ENCODE measurements at places on chromosomes 7 and 10. TPM values are rescaled to one million over a fixed set of nuclear protein-coding genes. Genes with fewer than 3 reads are reported as not detected.

DNA sequence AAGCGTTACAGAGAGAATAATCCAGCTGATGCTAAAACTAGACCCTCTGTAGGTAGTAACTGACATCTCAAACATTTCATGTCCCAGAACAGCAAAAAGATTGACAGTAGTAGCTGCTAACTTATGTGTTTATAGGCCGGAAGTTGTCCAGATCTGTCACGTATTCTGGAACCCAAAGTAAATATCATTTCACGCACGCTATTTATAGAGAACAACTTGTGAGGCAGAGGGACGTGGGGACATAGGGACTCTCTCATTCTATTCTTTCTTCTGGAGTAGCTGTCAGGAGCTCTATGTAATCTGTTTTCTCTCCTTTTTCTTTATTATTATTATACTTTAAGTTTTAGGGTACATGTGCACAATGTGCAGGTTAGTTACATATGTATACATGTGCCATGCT lies 22.3 kb downstream of the AGK start:
- H3K4me1 ChIP-seq = no peaks in the 10 kb centered on the region
- DNase-seq = no peak
- H3K27me3 ChIP-seq = no peaks in the 10 kb centered on the region
- no peak overlapping the region for H3K27ac ChIP-seq
- no peaks in the 10 kb centered on the region for H3K36me3 ChIP-seq
- H3K4me3 ChIP-seq = no peak overlapping the region

- H3K36me3 ChIP-seq = no peaks in the 10 kb centered on the region
- DNase-seq = no peak
Measured at GRCh38 chr7:134619627-134620331, 26.9 kb upstream of the BPGM start.

The CFAP58 gene
- polyA plus RNA-seq = not detected

- no peaks in the 10 kb centered on the region for H3K27me3 ChIP-seq
- H3K36me3 ChIP-seq = no peaks in the 10 kb centered on the region
- peak overlapping the region; percentile 46 for H3K4me3 ChIP-seq
Measured at GRCh38 chr10:80207768-80208370, 2.5 kb upstream of the ANXA11 start.

- peak overlapping the region; percentile 27 for H3K27ac ChIP-seq
- H3K4me1 ChIP-seq = peaks cover 12% of the 10 kb centered on the region
- H3K4me3 ChIP-seq = peak overlapping the region; percentile 6
- DNase-seq = peak; percentile 97
- no peaks in the 10 kb centered on the region for H3K27me3 ChIP-seq
- H3K36me3 ChIP-seq = no peaks in the 10 kb centered on the region
Measured at GRCh38 chr10:117442944-117443685, 67.9 kb upstream of the PDZD8 start.

- no peak for DNase-seq
- no peaks in the 10 kb centered on the region for H3K4me1 ChIP-seq
- H3K27me3 ChIP-seq = no peaks in the 10 kb centered on the region
- H3K4me3 ChIP-seq = no peak overlapping the region
- no peaks in the 10 kb centered on the region for H3K36me3 ChIP-seq
Measured at GRCh38 chr7:108239501-108240225, 109.5 kb upstream of the LAMB4 start.

- peak; percentile 63 for DNase-seq
- no peaks in the 10 kb centered on the region for H3K27me3 ChIP-seq
- no peak overlapping the region for H3K4me3 ChIP-seq
- no peak overlapping the region for H3K27ac ChIP-seq
Measured at GRCh38 chr7:151138153-151138851, 29.2 kb downstream of the GBX1 start.

- H3K27ac ChIP-seq = no peak overlapping the region
- DNase-seq = peak; percentile 3
- H3K4me1 ChIP-seq = no peaks in the 10 kb centered on the region
- no peaks in the 10 kb centered on the region for H3K36me3 ChIP-seq
- H3K27me3 ChIP-seq = no peaks in the 10 kb centered on the region
Measured at GRCh38 chr10:11901454-11901832, 78.3 kb downstream of the PROSER2 start.

DNA sequence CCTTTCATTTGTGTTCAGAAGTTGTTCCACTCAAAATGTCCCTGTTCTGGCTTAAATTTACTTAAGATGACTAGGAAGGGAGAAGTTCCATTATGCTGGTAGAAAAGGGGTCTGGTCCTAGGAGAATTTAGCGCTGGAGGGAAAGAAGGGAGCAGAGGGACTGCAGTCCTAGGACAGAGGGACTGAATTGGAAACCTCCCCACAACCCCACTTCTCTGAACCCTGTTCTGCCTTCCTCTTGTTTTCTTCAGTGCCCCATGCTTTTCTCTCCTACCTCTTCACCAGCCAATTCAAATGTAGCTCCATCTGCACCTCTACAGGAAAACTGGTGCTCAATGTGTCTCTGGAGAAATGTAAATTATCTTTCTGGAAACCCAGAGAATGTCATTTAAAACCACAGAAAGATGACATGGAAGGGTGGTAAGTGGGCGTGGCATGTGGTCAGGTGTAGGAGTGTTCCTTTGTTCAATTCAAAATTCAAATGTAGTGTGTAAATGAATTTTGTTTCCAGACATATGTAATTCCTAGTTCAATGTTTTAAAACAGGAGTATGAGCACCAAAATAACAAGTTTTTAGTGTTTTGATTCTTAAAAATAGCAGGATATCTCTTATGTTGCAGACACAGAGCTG lies 24.0 kb upstream of the RHOBTB1 start:
- H3K27ac ChIP-seq = no peak overlapping the region
- no peak overlapping the region for H3K4me3 ChIP-seq
- no peak for DNase-seq
- H3K36me3 ChIP-seq = no peaks in the 10 kb centered on the region
- H3K4me1 ChIP-seq = peaks cover 11% of the 10 kb centered on the region

The KCNIP2 gene
- not detected for polyA plus RNA-seq

- H3K27ac ChIP-seq = no peak overlapping the region
- H3K36me3 ChIP-seq = no peaks in the 10 kb centered on the region
- no peak overlapping the region for H3K4me3 ChIP-seq
- H3K4me1 ChIP-seq = no peaks in the 10 kb centered on the region
- DNase-seq = no peak
Measured at GRCh38 chr7:22154143-22154529, 202.8 kb downstream of the RAPGEF5 start.

DNA sequence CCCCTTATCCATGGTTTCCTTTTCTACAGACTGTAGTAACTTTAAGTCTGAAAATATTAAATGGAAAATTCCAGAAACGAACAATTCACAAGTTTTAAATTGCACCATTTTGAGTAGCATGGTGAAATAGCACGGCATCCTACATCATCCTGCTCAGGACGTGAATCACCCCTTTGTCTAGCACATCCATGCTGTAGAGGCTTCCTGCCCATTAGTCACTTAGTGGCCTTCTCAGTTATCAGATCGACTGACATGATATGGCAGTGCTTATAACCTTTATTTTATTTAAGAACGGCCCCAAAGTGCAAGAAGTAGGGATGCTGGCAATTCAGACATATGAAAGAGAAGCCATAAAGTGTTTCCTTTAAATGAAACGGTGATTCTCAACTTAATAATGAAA lies 82.7 kb downstream of the CPXM2 start:
- H3K36me3 ChIP-seq = no peaks in the 10 kb centered on the region
- H3K27ac ChIP-seq = no peak overlapping the region
- no peak for DNase-seq
- no peaks in the 10 kb centered on the region for H3K27me3 ChIP-seq
- H3K4me3 ChIP-seq = no peak overlapping the region

The TEX36 gene
- not detected for polyA plus RNA-seq

- H3K27ac ChIP-seq = no peak overlapping the region
- peaks cover 45% of the 10 kb centered on the region for H3K36me3 ChIP-seq
- no peaks in the 10 kb centered on the region for H3K27me3 ChIP-seq
- no peak overlapping the region for H3K4me3 ChIP-seq
- DNase-seq = peak; percentile 22
Measured at GRCh38 chr10:73758704-73759511, 14.7 kb downstream of the SEC24C start.

DNA sequence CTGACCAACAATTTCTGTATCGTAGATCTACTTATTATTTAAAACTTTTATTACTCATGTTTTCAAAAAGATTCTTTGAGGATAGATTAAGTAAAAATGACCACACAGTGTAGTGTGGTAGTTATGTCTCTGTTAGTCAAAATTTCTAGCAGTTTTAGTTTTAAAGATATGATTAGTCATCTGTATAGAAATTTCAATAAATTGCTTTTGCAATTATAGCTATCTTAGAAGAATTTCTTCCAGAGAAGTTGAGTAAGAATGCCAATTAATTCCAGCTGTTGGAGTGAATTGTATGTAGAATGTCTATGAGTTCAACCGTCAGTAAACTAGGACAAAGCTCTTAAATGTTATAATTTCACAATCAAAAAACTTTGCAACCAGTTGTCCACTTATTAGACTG lies 229.7 kb downstream of the CDK14 start:
- H3K27me3 ChIP-seq = no peaks in the 10 kb centered on the region
- no peak for DNase-seq
- H3K27ac ChIP-seq = no peak overlapping the region
- H3K4me3 ChIP-seq = no peak overlapping the region
- H3K4me1 ChIP-seq = no peaks in the 10 kb centered on the region

DNA sequence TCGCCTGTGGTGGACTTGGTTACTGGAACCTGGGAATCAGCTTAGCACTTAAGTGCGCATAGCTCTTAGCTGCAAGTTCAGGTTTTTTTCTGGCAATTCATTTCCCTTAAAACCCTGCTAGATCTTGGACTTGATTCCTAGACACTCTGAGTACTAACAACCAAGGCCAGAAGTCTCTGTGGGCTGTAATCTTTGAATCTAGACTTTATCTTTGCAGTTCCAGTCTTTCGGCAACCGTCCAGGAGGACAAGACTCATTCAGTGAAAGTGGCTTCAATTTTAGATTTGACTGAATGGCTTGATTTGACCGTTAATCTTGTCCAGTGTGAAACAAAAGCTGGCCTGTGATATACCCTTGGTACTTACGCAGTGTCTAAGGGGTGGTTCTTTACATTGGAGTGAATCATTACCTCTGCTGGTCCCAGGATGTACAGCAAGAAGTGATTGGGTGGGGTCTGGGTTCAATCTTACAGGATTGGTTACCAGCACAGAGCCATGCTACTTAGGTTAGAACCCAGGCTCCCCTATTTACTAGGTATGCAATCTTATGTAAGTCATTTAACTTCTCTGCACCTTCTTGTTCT lies 16.4 kb downstream of the PTTG1IP2 start:
- H3K27me3 ChIP-seq = no peaks in the 10 kb centered on the region
- DNase-seq = no peak
- H3K27ac ChIP-seq = no peak overlapping the region
- H3K4me1 ChIP-seq = no peaks in the 10 kb centered on the region
- H3K4me3 ChIP-seq = no peak overlapping the region

DNA sequence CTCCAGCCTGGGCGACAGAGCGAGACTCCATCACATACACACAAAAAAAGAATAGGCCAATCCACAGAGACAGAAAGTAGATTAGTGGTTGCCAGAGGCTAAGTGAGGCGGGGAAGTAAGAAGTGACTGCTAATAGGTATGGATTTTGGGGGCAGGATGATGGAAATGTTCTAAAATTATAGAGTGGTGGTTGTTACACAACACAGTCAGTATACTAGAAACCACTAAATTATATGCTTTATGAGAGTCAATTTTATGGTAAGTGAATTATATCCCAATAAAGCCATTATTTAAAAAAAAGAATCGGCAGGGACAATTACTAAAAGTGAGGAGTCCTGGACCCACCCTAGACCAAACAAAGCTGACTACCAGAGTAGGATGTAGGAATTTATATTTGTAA lies 24.3 kb downstream of the DENND2A start:
- no peak for DNase-seq
- no peaks in the 10 kb centered on the region for H3K27me3 ChIP-seq
- no peaks in the 10 kb centered on the region for H3K4me1 ChIP-seq
- H3K27ac ChIP-seq = no peak overlapping the region
- H3K4me3 ChIP-seq = no peak overlapping the region

DNA sequence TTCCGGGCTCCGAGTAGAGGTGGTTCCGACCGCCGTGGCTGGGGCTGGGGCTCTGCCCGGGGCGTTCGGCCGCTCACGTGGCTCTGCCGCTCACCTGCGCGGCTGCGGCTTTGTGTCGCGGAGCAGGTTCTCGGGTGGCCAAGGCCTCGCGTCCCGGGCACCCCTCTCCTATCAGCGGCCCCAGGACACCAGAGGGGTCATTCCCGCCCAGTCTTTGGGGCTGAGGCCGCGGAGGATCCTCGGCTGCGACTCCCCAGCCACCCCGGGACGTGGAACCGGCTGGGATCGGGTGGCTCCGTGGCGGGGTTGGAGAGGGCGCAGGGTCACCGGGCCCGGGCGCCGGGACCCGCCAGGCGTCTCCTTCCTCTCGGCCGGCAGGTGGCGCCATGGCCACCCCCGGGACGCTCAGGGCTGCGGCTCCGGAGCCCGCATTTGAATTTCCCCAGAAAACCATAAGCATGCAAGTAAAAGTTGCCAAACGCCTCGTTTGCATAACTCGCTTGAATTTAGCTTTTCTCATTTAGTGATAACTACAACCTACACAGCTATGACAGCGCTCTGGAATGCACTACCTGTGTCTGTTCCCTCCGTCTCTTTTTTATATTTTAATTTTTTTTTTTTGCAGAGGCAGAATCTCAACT lies 1.2 kb downstream of the COL26A1 start:
- peak overlapping the region; percentile 58 for H3K4me3 ChIP-seq
- H3K4me1 ChIP-seq = peaks cover 20% of the 10 kb centered on the region
- peak; percentile 73 for DNase-seq
- H3K36me3 ChIP-seq = no peaks in the 10 kb centered on the region
- H3K27ac ChIP-seq = no peak overlapping the region

DNA sequence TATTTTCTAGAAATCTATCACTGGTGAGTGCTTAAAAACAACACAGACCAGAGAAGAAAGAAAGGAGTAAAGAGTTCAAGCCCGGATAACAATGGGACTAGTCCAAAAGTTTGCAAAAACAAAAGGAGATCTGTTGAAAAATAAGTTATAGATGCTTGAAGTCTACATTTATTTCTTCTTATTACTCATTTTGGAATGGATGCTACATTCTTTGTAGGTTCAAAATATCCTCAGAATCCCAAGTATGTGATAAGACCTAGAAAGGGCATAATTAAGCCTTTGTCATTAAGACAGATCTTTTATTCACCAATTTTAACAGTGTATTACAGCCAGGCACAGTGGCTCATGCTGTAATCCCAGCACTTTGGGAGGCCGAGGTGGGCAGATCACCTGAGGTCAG lies 42.7 kb upstream of the ITGB8 start:
- H3K27ac ChIP-seq = no peak overlapping the region
- H3K4me3 ChIP-seq = no peak overlapping the region
- H3K36me3 ChIP-seq = no peaks in the 10 kb centered on the region
- no peak for DNase-seq
- no peaks in the 10 kb centered on the region for H3K4me1 ChIP-seq
- no peaks in the 10 kb centered on the region for H3K27me3 ChIP-seq

The JAKMIP3 gene
- not detected for polyA plus RNA-seq

The AKR1C2 gene
- 101 TPM for polyA plus RNA-seq

DNA sequence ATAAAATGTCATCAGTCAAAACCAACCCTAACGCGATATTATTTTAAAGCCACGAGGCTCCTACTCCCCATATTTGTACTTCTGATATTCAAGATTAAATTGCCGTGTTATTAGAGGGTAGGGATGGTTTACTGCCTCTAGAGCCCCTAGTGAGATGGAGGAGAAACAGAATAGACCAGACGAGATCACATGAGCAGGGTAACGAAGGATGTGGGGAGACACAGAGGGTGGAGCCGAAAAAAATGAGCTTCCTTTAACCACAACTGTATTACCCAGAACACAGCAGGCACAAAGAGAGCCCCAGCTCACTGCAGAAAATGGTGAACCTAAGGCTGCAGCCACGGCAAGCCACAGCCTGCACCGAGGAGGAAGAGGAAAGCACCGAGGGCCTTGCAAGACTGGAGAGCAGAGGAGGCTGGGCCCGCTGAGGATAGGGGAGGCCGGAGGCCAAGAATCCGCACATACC lies 14.3 kb downstream of the ZC3HAV1 start:
- no peaks in the 10 kb centered on the region for H3K36me3 ChIP-seq
- no peak overlapping the region for H3K4me3 ChIP-seq
- no peaks in the 10 kb centered on the region for H3K27me3 ChIP-seq

The LLCFC1 gene
- not detected for polyA plus RNA-seq

The VSIR gene
- polyA plus RNA-seq = 12.0 TPM

The SPRN gene
- polyA plus RNA-seq = not detected
